ENCODE measurements at places on chromosomes 16 and 17.

- H3K36me3 ChIP-seq, result peaks cover 72% of the 10 kb centered on the region
- H3K4me3 ChIP-seq, result peak overlapping the region; percentile 57
- no peak for DNase-seq
- peak overlapping the region; percentile 69 for H3K27ac ChIP-seq
- no peaks in the 10 kb centered on the region for H3K27me3 ChIP-seq
- peaks cover 48% of the 10 kb centered on the region for H3K4me1 ChIP-seq
These were observed 10.9 kb upstream of the GGA2 start for GRCh38 chr16:23521037-23521743.

DNA sequence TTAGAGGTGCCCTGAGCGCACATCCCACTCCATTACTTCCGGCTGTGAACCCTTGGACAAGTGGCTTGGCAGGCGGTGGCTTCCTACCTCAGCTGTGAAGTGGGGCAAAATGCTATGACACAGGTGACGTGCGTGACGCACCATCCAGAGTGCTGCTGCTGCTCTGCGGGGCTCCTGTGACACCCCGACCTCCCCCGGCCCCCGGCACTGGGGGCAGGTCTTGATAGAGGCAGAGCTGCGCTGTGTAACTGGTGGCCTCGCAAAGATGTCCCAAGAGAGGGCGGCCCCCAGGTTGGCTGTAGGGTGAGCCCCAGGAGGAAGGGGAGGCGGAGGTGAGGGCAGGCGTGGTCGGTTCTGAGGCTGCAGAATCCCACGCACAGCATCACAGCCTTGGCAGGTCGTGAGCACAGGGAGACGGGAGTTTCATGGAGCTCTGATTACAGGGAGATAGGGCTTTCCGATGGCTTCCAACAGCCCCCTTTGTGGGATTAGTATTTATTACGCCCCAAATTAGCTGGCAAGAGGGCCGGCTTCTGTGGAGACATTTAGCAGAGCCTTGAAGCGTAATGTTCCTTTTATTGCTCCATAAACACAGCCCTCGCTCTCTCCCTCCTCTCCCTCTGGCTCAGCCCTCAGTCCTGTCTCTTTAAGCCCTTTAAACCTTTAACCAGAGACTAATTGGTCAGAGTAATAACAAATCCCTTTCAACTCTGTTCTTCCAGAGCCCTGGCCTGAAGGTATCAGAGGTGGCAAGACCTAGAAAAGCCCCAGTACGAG lies 328.1 kb downstream of the C16orf95 start:
- no peak for DNase-seq
- H3K4me1 ChIP-seq, result no peaks in the 10 kb centered on the region
- H3K27ac ChIP-seq, result no peak overlapping the region

- no peak overlapping the region for H3K4me3 ChIP-seq
- H3K27me3 ChIP-seq, result no peaks in the 10 kb centered on the region
- H3K27ac ChIP-seq, result no peak overlapping the region
- DNase-seq, result no peak
These were observed 216.3 kb downstream of the SPECC1 start for GRCh38 chr17:20225162-20226115.

GRCh38 chr17:35242158-35242804 lies 591 bp upstream of the SLFN5 start:
- H3K4me1 ChIP-seq, result peaks cover 23% of the 10 kb centered on the region
- DNase-seq, result peak; percentile 54
- H3K36me3 ChIP-seq, result peaks cover 4% of the 10 kb centered on the region
- H3K4me3 ChIP-seq, result peak overlapping the region; percentile 95
- peak overlapping the region; percentile 73 for H3K27ac ChIP-seq

DNA sequence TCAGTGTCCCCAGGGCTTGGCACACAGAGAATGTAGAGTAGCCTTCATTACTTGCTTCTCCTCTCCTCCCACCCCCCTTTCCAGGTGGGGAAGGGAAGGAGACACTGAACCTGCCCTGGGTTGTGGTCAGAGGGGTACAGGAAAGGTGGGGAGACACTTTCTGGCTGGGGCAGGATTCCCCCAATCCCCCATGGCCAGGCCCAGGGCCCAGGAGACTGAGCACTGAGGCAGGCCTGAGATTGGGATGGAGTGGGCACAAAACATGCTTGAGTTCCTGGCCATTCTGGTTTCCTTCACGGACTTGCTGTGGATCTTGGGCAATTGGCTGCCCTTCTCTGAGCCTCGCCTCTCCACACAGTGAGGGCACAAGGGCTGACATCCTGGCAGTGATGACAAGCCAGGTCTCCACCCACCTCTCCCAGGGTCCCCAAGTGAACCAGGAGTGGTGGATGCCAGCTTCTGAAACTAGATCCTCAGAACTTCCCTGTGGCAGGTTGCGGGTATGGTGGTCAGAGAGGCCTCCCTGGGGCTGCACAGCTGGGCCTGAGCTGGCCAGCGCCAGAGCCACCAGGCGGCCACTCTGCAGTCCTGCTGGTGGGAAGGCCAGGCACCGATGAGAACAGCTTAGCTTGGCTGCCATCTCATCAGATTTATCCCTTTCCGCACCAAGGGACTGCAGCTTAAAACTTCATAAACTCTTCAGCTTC lies 9.3 kb downstream of the ZNF629 start:
- no peak for DNase-seq
- H3K4me1 ChIP-seq, result peaks cover 46% of the 10 kb centered on the region
- H3K27me3 ChIP-seq, result peaks cover 11% of the 10 kb centered on the region
- peak overlapping the region; percentile 42 for H3K27ac ChIP-seq

- H3K27ac ChIP-seq, result no peak overlapping the region
- peaks cover 18% of the 10 kb centered on the region for H3K27me3 ChIP-seq
- peaks cover 15% of the 10 kb centered on the region for H3K36me3 ChIP-seq
- H3K4me1 ChIP-seq, result peaks cover 25% of the 10 kb centered on the region
- no peak for DNase-seq
These were observed 49.2 kb upstream of the MAP3K14 start for GRCh38 chr17:45366049-45366448.

DNA sequence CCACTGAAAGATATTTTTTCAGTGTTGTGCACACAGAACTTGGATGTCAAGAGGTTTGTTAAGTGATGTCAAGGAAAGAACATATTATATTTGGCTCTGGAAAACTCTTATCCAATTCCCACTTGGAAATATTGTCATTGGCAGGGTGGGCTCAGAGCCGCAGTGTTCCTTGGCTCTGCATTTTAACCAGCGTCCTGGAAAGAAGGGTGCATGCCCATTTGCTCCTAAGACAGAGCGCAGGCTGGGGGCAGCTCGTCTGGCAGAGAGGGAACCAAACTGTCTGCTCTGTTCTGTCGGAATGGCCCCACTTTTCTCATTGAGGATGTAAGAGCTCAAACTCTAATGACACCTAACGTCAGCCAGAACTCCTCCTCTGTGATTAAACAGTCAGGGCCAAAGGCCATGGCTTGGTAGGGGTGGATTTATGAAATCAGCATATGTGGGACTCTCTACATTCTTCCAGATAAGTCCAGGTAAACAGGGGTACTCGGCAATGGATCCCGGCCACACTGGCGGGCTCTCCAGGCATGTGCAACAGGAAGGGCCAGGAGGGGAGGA lies 18.0 kb downstream of the SLC47A1 start:
- H3K4me3 ChIP-seq, result no peak overlapping the region
- peaks cover 4% of the 10 kb centered on the region for H3K4me1 ChIP-seq
- H3K36me3 ChIP-seq, result no peaks in the 10 kb centered on the region
- H3K27ac ChIP-seq, result no peak overlapping the region
- H3K27me3 ChIP-seq, result peaks cover 34% of the 10 kb centered on the region
- no peak for DNase-seq

DNA sequence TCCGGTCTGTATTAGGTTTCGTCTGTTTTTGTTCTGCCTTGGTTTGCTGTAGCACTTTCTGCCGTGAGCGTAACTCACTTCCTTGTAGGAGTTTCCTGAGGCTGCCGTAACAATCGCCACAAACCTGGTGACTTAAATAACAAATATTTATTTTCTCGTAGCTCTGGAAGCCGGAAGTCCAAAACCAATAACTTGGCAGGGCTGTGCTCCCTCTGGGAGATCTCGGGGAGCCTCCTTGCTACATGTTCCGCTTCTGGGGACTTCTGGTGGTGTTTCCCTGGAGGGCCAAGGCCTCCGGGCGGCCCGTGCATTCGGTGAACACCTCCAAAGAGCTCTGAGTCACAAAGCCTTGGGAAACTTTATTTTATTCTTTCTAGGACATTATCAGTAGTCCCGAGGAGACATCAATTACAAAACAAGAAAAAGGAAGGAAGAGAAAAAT lies 6.8 kb upstream of the WDR45B start:
- no peak overlapping the region for H3K4me3 ChIP-seq
- H3K27me3 ChIP-seq, result no peaks in the 10 kb centered on the region
- no peaks in the 10 kb centered on the region for H3K36me3 ChIP-seq
- H3K27ac ChIP-seq, result peak overlapping the region; percentile 82
- H3K4me1 ChIP-seq, result peaks cover under 1% of the 10 kb centered on the region

DNA sequence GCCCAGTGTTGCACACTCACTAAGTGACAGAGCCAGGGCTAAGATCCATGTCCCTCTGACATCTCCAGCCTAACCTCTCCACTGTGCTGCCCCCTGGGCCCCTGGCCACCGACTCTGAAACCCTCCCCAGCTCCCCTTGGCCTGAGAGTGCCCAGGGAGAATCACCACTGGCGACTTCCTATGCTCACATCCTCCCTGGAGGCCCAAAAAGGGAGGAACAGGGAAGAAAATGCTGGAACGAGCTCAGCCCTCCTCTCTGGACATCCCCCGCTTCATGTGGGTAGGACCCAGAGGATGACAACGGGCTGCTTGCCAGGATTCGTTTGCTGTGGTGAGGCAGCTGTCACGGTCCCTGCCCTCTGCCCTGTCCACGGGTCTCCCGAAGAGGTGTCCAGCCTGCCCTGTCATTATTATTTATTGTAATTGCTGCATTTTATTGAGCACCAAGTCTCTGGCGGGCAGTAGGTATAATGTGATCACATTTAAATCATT lies 153.5 kb upstream of the RPL38 start:
- H3K27ac ChIP-seq, result peak overlapping the region; percentile 20
- H3K4me1 ChIP-seq, result no peaks in the 10 kb centered on the region
- no peak for DNase-seq
- no peaks in the 10 kb centered on the region for H3K36me3 ChIP-seq

DNA sequence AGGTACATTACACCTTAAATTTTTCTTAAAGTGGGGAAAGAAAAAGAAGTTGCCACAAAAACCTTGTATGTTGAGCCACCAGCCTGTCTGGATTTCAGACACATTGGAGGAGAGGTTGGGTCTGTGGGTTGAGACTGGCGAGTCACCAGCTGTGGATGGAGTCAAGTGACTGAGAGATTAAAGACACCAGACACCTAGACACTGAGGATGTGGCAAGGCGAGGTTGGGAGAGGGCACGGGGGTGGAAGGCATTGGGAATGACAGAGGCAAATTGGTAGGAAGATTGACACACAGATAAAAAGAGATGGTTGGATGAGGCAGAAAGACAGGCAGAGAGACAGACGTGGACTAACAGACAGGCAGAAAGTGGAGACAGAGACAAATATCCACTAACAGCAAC lies 49.6 kb downstream of the KCNJ12 start:
- no peaks in the 10 kb centered on the region for H3K36me3 ChIP-seq
- H3K4me1 ChIP-seq, result no peaks in the 10 kb centered on the region
- no peak for DNase-seq
- no peak overlapping the region for H3K27ac ChIP-seq
- peaks cover 18% of the 10 kb centered on the region for H3K27me3 ChIP-seq

DNA sequence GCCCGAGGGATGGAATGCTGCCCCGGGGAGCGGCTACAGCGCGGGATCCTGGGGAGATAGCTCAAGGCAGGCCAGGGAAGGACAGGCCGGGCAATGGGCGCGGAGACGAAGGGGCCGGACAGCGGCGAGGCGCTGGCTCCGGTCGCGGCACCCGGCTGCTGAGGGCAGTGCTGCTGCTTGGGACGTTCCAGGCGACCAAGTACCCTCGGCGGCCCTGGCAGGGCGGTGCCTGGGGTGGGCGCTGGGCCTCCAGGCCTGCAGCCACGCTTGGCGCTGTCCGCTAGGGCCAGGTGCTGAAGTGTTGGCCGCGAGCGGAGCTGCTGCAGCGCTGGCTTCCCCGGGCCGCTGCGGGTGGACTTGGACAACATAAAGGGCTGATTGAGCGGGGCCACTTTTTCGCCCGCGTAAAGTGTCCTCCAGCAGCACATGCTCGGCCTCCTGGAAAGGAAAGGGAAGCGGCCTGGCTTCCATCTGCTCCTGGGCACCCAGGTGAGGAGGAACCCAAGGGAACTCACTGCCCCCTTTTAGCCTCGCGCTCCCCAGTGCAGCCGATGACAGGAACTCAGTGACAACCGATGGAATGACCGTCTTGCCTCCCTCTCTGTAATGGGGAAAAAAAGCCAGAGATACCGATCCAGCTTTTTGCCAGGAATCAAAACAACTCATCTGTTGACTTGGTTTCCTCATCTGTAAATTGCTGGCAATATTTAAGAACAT lies 23.7 kb downstream of the CLEC3A start:
- H3K4me1 ChIP-seq, result no peaks in the 10 kb centered on the region
- H3K27ac ChIP-seq, result no peak overlapping the region
- H3K36me3 ChIP-seq, result no peaks in the 10 kb centered on the region
- H3K27me3 ChIP-seq, result peaks cover 30% of the 10 kb centered on the region
- no peak overlapping the region for H3K4me3 ChIP-seq

GRCh38 chr17:38982858-38983746 lies 15.9 kb upstream of the FBXO47 start:
- H3K27ac ChIP-seq, result no peak overlapping the region
- no peaks in the 10 kb centered on the region for H3K36me3 ChIP-seq
- no peaks in the 10 kb centered on the region for H3K4me1 ChIP-seq
- H3K4me3 ChIP-seq, result no peak overlapping the region
- peak; percentile 21 for DNase-seq
- peaks cover 15% of the 10 kb centered on the region for H3K27me3 ChIP-seq

DNA sequence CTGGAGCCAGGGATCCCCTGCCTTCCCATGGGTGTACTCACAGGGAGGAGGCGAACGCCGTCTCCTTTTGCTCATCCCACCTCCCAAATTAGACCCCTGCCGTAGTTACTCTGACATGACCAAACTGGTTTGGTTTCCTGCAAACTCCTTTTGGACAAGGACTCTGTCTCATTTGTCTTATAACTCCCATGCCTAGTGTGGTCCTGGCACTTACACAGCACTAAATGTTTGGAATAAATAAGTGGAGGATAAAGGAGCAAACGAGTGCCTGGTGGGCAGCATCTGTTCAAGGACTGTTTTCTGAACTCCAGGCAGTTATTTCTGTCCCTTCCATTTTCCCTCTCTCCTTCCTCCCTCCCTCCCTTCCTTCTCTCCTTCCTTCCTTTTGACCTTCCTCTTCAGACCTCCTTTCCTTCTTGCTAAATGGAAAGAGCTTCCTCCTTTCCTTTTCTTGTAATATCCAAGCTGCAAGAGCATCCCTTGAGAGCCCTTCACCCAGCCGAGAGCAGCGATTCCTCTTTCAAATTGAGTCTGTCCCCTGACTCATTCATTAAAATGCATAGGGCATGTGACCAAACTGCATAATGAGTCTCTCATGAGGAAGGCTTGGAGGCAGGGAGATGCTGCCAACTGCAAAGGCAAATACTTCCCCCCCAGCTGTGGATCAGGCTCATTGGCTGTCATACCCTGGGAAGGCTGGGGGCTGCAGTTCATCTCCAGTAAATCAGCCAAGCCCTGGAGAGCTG lies 36.8 kb downstream of the CHD9 start:
- H3K36me3 ChIP-seq, result peaks cover 7% of the 10 kb centered on the region
- H3K27ac ChIP-seq, result peak overlapping the region; percentile 39
- peaks cover 68% of the 10 kb centered on the region for H3K4me1 ChIP-seq
- peak; percentile 59 for DNase-seq
- peak overlapping the region; percentile 68 for H3K4me3 ChIP-seq
